ENCODE measurements at places on chromosomes 1 and 21.
A peak's percentile ranks its signal among the peaks of the same experiment; 100 is the strongest.

GRCh38 chr1:241401156-241401555 is 44.2 kb upstream of the RGS7 start:
- DNase-seq = no peak

DNA sequence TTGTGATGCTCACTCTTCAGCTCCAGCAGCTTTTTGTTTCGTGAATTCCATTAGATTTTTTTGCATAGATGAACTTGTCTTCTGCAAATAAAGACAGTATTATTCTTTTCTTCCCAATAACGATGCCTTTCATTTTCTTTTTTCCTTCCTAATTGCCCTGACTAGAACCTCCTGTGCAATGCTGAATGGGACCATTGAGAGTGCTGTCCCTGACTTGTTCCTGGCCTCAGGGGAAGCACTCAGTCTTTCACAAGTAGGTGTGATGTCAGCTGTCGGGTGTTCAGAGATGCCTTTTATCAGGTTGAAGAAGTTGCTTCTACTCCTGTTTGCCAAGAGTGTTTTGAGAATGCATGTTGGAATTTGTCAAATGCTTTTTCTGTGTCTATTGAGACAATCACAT is 64.3 kb upstream of the ADARB1 start:
- no peak for DNase-seq

GRCh38 chr1:5725855-5726585 is 266.2 kb downstream of the NPHP4 start:
- no peak for DNase-seq

DNA sequence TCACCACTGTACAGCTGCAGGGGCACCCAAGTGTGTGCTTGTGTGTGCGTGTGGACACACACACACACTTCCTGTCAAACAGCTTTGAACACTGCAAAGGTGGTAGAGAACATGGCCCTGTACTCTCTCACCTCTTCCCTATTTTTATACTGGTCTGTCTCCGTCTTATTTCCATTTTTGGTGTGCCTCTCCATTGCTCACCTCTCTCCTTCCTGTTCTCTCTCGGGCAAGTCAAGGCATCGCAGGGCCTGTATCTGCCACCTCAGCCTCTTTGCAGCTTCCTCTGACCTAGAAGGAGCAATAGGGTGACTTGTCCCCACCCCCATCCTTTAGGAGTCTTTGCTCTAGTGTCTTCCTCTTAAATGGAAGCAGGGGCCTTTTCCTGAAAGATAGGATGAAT is 2.2 kb downstream of the SMCP start:
- DNase-seq = no peak

DNA sequence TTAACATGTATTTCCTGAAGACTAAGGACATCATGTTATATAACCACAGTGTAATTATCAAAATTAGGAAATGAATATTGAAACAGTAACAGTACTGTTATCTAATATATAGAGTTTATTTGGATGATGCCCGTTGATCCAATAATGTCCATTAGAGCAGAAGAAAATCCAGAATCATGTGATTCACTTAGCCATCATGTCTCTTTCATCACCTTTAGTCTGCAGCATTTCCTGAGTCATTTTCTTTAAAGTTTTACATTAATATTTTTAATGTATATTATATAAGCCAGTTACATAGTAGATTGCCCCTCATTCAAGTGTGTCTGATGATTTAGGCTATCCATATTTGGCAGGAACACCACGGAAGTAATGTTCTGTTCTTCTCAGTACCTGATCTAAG is 28.9 kb downstream of the MPZL1 start:
- no peak for DNase-seq

DNA sequence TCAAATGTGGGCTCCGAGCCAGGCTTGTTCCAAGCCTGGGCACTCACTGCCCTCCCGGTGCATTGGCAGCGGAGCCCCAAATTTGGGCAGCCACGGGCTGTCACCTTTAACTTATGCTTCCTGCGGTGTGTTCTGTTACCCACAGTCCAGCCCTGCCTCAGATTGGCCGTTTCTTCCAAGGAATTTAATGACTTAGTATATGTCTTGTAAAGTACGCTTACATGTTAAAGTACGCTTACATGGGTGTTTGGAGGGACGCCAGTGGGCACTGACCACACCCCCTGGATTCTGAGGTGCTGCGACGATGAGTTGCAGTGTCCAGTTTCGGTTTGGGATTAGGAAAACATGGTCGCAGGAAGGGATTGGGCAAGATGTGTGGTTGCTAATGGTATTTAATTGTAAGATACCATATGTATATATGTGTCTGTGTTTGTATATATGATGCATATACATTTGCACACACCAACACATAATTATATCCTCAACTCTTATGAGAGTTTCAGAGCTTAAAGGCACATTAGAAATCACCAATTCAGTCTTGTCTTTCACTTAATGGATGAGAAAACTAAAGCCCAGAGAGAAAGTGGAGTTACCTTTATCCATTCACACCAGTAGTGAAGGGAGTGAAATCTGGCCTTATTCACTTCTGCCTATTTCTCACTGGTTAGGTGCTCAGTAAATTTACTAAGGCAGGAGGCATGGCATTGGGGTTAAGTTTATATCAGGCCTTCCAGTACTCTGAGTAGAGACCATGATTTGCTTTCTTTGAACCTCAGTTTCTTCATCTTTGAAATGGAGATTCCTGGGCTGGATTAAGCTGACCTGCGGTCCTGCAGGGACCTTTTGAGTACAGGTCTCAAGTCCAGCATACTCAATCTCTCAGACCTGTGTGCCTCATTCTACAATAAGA is 1.0 kb downstream of the SMYD2 start:
- DNase-seq = peak; percentile 24

GRCh38 chr1:201593200-201593921 is 54.4 kb downstream of the NAV1 start:
- DNase-seq = no peak

- no peak for DNase-seq
Observed at GRCh38 chr1:38686927-38687255, 172.7 kb downstream of the RRAGC start.

DNA sequence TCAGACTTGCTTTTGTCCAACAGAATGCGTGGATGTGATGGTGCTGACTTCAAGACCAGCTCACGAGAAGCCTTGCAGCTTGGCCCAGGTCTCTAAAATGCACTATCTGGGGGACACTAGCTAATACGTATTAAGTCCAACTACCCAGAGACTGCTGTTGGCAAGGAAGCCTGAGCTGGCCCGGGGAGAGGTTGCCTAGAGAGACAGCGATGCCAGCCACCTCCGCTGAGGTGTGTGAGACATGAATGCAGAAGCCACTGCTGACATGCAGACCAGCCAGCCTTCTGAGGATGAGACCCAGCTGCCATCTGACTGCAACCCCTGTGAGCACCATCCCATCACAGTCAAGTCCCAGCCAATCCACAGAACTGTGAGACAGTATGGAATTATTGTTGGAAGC is 32.5 kb downstream of the THAP3 start:
- DNase-seq = no peak

DNA sequence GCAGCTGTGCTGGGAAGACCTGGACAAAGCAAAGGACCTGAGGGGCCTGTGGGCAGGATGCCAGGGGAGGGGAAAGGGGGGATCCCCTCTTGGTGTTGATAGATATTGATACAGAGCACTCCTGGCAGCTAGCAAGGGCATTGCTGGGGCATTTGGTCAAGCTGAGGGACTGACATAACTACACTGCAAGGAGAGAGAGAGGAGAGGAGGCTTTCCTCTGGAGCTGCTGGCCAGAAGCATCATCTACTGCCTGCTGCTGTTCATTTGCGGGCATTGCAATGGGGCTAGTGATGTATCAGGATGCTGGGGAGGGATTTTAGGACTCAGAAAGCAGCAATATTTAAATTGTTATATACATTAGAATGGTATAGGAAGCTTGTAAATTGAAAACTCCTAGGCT is 142.0 kb downstream of the ZNF648 start:
- DNase-seq = no peak

DNA sequence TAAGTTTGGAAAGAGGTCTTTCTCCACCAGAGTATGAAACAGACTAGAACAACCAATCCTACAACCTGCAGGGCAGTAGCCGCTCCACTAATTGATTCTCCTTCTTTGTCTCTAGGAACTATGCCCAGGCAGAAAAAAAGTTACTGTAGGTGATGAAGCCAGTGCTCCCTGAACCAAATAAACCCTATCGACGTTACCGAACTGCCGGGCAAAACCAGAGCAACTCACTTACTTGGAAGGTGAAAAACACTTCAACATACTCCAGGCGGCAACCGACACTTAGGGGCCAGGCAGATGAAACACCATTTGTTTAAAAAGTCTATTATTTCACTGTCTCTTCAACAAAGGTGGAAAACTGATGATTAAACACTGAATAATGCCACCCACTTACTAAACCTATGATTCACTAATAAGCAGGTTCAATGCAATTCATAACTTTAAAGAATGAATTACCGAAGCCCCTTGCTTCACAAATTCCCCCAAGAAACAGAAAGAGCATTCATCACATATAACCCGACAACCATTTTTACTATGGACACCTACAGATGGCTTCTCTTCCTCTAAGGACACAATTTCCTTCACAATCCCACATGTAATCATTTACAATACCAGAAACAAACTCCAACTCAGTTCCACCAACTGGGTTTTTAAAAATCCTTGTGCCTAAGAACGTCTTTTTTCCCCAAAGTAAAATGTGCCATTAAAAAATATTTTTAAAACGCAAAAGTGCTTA is 1.6 kb downstream of the NRIP1 start:
- peak; percentile 4 for DNase-seq

DNA sequence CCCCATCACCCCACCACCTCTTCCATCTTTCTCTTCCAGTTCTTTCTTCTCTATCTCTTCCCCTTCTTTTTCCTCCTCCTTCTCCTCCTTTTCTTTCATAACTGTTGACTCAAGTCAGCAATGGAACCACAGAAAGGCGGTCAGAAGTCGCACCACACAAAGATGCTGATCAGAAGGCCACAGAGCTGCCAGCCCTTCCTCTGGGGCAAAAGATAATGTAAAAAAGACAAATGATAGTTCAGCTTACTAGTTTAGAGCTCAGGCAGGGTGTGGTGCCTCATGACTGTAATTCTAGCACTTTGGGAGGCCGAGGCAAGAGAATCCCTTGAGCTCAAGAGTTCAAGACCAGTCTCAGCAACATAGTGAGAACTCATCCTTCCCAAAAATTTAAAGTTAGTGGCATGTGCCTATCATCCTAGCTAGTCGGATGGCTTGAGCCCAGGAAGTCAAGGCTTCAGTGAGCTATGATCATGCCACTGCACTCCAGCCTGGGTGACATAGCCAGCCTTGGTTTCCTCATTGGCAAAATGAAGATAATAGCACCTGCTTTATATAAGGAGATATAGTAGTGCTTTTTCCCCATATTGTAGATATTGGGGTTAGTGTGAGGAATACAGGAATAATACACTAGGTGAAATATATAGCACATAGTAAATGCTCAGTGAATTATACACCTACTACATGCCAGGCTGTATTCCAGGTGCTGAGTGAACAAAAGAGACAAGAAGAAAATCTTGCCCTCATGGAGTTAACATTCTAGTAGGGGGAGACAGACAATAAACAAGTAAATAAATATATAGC is 12.5 kb upstream of the IGSF3 start:
- DNase-seq = no peak

GRCh38 chr1:36851087-36851486 is 183.2 kb downstream of the GRIK3 start:
- DNase-seq = no peak

GRCh38 chr1:76480827-76481226 is 386.5 kb upstream of the ST6GALNAC5 start:
- no peak for DNase-seq

GRCh38 chr1:204003536-204003935 is 69.4 kb upstream of the SOX13 start:
- no peak for DNase-seq

DNA sequence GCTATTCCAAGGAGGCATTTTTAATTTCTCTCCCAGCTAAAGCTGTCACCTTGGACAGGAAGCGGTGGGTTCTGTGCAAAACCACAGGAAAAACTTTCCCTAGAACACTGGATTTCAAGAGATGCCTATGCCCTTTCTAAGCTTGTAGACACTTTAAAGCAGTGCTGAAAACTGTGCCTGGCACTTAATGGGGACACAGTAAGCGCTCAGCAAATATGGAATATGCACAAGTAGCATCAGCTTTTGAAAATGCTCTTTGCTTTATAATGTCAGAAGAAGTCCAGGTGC is 50.9 kb upstream of the TARBP1 start:
- no peak for DNase-seq

DNA sequence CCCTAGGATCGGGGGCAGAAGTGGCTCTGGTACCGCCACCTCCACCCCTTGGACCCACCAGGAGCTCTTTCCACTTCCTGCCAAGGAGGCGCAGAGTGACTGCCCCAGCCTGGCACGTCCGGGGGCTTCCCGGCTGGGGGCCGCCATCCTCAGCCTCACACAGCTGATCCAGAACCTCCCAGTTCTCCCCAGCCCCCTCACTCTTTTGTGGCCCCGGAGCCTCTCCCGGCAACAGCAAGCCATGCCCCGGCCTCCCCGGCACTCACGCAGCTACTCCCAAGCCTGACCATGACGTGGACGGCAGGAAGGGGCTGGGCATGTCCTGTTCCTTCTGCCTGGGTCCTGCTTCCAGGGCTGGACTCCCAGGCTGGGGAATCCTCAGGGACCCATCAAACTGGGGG is 17.1 kb downstream of the TP73 start:
- DNase-seq = no peak

DNA sequence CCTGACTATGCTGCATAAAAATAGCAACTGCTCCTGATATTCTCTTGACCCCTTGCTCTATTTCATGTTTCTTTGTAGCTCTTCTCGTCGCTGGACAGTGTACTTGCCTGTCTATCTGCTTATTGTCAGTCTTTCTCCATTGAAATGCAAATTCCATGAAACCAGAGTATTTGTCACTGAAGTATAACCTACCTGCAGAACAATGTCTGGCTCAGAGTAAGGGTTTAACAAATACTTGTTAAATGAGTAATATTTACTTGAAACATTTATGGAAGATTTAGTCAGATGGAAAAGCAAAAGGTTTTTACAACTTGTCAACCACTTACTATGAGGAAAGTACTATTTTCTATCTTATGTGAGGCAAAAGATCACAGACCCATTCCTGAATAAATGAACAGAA is 19.9 kb upstream of the ERICH3 start:
- DNase-seq = no peak

GRCh38 chr1:32345289-32345827 is 9.3 kb upstream of the MARCKSL1 start:
- no peak for DNase-seq

GRCh38 chr1:113363935-113364334 is 26.4 kb upstream of the MAGI3 start:
- no peak for DNase-seq

- DNase-seq = no peak
Observed at GRCh38 chr1:105317976-105318375, 1568.3 kb downstream of the AMY1C start.
